ENCODE measurements at places on chromosomes 4 and X. TPM values are rescaled to one million over a fixed set of nuclear protein-coding genes. Genes with fewer than 3 reads are reported as not detected.

DNA sequence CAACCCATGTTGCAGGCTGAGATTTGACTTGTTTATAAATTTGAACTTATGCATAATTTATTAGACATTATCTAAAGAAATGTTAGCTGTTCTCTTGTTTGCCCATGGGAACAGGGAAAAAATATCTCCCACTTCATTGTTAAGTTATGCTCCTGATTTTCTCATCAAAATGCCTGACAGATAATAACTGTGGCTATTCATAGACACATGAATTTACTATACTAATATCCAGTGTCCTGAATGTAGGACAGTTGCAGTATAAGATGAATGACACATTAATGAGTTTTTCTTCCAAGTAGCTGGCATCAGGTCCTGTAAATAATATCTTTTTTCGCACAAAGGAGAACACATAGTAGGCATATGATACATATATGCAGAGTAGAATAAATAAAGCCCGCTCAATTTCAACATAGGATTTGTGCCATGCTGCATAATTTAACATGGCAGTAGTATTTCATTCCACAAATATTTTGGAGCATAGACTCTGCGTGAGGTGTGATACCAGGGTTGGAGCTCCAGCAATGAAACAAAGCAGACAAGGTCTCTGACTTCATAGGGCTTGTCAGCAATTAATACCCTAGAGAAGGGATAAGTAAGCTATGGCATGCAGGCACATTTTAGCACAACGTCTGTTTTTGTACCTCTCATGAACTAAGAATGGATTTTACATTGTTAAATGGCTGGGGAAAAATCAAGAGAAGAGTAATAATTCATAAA is 40.4 kb upstream of the DDX53 start:
- no peak for DNase-seq

GRCh38 chr4:6331018-6331417 is 61.4 kb downstream of the WFS1 start:
- no peak for DNase-seq

- DNase-seq = no peak
Measured at GRCh38 chrX:16771483-16772398, 14.5 kb upstream of the TXLNG start.

GRCh38 chrX:45632506-45632905 is 431.8 kb upstream of the DIPK2B start:
- no peak for DNase-seq

DNA sequence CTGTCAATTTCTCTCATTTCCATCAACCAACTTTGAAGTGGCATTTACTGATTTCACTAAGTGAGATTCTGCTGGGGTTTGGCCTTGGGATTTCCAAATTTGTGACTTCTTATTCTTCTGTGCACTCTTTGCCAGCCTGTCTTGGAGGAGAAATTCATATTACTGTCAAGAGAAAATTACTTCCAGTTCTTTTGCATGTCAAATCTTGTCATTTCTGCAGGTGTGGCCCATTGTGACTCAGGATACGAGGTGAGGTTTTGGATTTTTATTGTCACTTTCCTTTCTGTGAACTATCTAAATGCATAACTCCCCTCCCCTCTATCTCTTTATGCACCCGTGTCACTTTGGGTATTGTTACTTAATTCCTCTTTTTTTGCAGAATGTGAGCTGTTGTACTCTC is 102.6 kb upstream of the GUCY1A1 start:
- no peak for DNase-seq

GRCh38 chrX:153321381-153322124 is at the start of gene PNMA6F:
TSS of gene PNMA6F (minus strand) at chrX:153321767. CDS start at chrX:153320674, 1,093 bp downstream.
- no peak for DNase-seq

DNA sequence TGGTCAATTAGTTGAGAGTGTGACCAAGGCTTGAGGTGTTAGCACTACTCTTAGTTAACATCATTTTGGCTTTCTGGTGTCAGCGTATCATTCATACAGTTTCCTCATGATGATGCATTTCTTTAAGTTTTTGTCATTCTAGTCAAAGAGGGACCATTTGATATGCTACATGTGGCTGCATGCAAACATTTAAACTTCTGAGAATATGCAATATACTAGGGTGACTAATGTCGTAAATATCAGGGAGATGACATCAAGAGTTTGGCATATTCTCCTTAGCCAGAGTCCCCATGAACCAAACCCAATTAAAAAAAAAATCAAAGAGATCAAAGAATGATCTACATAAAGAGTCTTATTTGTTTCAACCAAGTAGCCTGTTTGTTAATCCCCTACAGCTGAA is 537.4 kb upstream of the PCDH7 start:
- no peak for DNase-seq

DNA sequence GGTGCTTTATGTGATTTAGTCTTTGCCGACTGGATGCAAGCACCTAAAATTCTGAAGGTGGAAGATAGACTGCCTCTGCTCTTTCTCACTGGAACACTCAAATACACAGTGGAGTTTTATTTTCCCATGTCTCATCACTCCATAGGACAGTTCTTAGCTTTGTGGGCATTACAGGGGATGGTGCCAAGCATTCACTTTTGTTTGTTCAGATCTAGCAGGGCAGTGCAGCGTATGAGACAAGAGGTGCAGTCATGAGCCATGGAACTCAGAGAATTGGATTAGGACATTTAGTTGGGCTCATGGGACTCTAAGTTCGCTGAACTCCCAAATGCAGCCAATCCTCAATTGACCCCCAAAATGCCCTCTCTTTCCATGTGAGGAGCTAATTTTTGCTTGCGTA is 1136.9 kb upstream of the PRKX start:
- DNase-seq = no peak

Gene HS6ST2
- 29.7 TPM for polyA plus RNA-seq

Gene ALG13
- 58.6 TPM for polyA plus RNA-seq

Gene PABPC1L2A
- polyA plus RNA-seq = not detected

Gene ATP1B4
- 368 TPM for polyA plus RNA-seq
